ENCODE measurements at places on chromosomes 5 and 9. TPM values are rescaled to one million over a fixed set of nuclear protein-coding genes. Genes with fewer than 3 reads are reported as not detected.

- DNase-seq: no peak
Observed at GRCh38 chr5:110507972-110508371, 218.5 kb downstream of the TMEM232 start.

Gene LECT2
- total RNA-seq: not detected

GRCh38 chr5:127875235-127876021, 172.2 kb downstream of the CCDC192 start:
- peak; percentile 72 for DNase-seq

Gene C9orf78
- 48.0 TPM for total RNA-seq

DNA sequence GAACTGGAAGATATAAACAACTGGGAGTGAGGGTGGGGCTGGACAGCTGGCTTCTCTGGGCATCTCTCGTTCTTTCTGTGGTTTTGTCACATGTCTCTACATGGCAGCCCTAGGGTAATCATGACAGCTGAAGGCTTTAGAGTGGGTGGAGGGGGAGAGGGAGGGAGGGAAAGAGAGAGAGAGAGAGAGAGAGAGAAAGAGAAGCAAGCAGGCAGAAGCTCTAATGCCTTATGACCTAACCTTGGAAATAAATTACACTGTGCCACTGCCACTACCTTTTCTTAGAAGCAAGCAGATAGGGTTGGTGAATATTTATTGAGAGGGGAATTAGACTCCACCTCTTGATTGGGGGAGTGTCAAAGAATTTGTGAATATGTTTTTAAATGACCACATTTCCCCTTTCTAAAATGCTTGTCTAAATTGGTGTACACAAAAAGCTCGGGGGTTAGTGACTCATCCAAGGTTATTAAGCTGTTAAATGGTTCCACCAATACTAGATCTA, 2.6 kb upstream of the DAPK1 start:
- DNase-seq: peak; percentile 99

Gene SLC2A8
- 18.8 TPM for total RNA-seq
